ENCODE measurements at places on chromosomes 16 and 17. TPM values are rescaled to one million over a fixed set of nuclear protein-coding genes. Genes with fewer than 3 reads are reported as not detected.

The SMIM5 gene
- total RNA-seq = under 0.01 TPM

The CCL1 gene
- total RNA-seq = not detected

The ASGR1 gene
- total RNA-seq = 18.8 TPM

The NEUROD2 gene
- total RNA-seq = 44.8 TPM

The DNASE1 gene
- total RNA-seq = 25.7 TPM

The KRT25 gene
- not detected for total RNA-seq

The VTN gene
- total RNA-seq = 0.41 TPM

The SULT1A4 gene
- 3.3 TPM for total RNA-seq

The DHRS7C gene
- not detected for total RNA-seq

The C16orf54 gene
- total RNA-seq = 0.41 TPM

The LHX1 gene
- under 0.01 TPM for total RNA-seq

The SLC5A11 gene
- not detected for total RNA-seq

The NACA2 gene
- total RNA-seq = not detected

The KRT34 gene
- 0.41 TPM for total RNA-seq

The RAB40C gene
- 25.3 TPM for total RNA-seq

The CES4A gene
- total RNA-seq = 9.0 TPM

The SSTR5 gene
- total RNA-seq = not detected

The ATP2A1 gene
- not detected for total RNA-seq

The CBFA2T3 gene
- 0.82 TPM for total RNA-seq

The SPATA2L gene
- 20.0 TPM for total RNA-seq

The B3GNT9 gene
- 1.2 TPM for total RNA-seq

The G6PC1 gene
- total RNA-seq = not detected

The CYBC1 gene
- total RNA-seq = 19.2 TPM

The VMO1 gene
- 1.2 TPM for total RNA-seq

The CASKIN1 gene
- total RNA-seq = 15.9 TPM

The PYY gene
- total RNA-seq = not detected

The TM4SF5 gene
- total RNA-seq = not detected

The ACOX1 gene
- 98.2 TPM for total RNA-seq

The KRT9 gene
- not detected for total RNA-seq

The GDPD3 gene
- total RNA-seq = 1.2 TPM

The CRYM gene
- 87.2 TPM for total RNA-seq

The INCA1 gene
- total RNA-seq = not detected

The STARD3 gene
- total RNA-seq = 17.5 TPM

All from frontal cortex (tissue), 4 donors.